ENCODE measurements at places on chromosomes 6 and 20.

GRCh38 chr20:37137547-37137946, 41.6 kb upstream of the RPN2 start:
- no peak for DNase-seq

- no peak for DNase-seq
Observed at GRCh38 chr6:42979523-42980177, 669 bp upstream of the PEX6 start.

- DNase-seq: no peak
Observed at GRCh38 chr6:148379481-148379880, 36.8 kb downstream of the SASH1 start.

- DNase-seq: no peak
Observed at GRCh38 chr6:56798163-56798562, 155.5 kb upstream of the DST start.

GRCh38 chr6:111551521-111552231, 54.0 kb downstream of the TRAF3IP2 start:
- DNase-seq: no peak

- DNase-seq: no peak
Observed at GRCh38 chr6:142376800-142377496, 75.1 kb downstream of the ADGRG6 start.

DNA sequence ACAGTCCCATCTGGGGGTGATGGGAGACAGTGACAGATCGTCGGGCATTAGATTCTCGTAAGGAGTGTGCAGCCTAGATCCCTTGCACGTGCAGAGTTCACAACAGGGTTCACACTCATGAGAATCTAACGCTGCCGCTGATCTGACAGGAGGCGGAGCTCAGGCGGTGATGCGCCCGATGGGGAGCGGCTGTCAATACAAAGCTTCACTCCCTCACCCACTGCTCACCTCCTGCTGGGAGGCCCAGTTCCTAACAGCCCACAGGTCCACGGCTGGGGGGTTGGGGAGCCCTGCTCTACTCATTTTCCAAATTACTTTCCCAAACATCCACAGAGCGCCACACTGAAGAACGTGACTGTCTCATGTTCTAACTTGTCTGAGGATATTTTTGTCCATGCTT, 25.3 kb downstream of the CTCFL start:
- no peak for DNase-seq

DNA sequence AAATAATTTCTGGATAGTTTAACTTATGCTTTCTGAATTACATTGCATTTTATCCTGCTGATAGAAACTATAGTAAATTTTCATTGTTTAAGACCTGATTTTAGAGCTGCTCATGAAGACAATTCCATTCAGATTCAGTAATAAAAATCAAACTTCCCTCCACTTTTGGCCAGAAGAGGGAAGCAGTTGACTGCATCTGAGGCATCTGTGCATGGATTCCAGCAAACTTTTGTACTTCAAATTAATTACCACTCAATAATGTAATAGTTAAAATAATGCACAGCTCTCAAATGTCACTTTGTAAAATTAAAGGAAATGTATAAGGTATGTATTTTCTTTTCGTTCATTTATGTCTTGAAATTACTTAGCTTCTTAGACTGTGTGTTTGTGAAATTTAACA, 64.2 kb upstream of the SLC35B3 start:
- no peak for DNase-seq

DNA sequence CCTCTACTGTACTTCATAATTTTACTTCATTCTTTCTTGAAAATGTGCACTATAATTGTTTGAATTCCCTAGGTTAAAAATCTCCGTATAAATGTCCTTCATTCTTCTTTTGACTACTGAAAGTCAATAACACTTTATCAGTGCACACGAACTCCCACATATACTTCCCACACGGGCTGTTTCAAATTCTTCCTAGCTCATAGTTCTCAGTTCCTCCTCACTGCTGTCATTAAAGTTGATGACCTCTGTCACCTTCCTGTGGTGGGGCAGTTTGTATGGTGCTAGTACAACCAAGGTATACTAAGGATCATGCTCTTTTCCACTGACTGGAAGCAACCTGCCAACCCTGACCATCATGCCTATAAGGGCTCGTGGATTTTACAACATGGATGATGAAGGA, 40.0 kb upstream of the CD2AP start:
- DNase-seq: no peak

DNA sequence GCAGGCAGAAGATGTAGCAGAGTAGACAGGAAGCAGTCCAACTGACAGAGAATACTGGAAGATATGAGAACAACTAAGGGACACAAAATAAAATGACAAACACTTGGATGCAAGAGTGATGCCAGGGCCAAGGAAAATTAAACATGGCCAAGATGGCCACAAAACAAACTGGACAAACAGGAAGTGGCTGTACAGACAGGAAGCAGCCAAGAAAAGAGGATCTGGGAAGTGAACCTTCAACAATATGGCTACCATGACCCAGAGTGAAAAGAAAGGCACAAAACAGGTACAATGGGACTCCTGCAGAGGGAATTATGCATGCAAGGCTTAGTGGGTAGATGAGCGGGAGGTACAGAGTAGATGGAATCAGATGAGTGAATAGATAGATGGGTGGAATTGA, 29.1 kb downstream of the HLA-DPB1 start:
- DNase-seq: no peak

DNA sequence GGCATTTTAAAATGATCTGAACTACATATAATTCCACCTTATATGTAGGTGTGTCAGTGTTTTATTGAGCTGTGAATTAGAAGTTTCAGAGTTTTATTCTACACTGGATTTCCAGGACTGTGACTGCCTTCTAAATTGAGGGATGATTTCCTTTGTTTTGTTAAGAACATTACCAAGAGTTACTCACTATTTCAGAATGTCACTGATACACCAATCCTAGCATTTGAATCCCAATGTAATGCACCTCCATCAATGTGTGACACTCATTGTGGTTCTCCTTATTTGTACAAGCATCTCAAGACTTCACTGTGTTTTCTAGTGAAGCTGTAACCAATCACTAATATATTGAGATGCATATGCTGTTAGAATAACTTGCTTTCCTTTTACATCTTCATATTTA, 86.8 kb downstream of the PLCB1 start:
- no peak for DNase-seq

DNA sequence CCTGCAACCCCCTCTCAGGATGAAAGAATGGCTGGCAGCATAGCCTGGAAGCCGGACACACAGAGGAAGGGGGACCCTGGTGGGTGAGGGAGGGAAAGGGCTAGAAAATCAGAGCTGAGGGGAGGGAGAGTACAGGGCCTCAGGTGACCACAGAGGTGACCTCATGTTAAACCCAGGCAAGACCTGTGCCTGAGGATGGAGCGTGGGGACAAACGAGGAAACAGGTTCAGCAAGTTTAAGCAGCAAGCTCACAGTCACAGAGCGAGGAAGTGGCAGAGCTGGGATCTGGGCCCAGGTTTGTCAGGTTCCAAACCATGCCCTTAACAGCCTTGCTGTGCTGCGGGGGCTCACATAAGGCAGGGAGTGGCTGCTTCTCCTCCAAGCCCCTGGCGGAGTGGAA, 4.0 kb upstream of the BPI start:
- DNase-seq: no peak

DNA sequence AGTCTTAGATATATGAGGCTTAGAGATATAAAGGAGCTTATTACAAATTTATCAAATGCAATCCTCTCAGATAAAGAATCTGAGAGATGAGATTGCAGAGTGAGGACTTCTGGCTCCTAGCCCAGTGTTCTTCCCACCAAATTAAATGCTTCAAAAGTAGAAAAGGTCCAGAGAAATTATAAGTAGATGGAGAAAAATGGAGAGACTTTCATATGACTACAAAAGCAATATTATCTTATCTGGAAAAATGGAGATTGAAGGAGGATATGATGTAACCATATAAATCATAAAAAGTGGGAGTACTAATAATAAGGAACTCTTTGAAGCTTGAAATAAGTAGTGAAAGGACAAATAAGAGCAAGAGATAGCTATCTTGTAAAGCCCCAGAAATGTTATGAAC, 2.8 kb downstream of the KCTD20 start:
- no peak for DNase-seq

- DNase-seq: no peak
Observed at GRCh38 chr6:68575765-68576439, 59.2 kb upstream of the ADGRB3 start.

DNA sequence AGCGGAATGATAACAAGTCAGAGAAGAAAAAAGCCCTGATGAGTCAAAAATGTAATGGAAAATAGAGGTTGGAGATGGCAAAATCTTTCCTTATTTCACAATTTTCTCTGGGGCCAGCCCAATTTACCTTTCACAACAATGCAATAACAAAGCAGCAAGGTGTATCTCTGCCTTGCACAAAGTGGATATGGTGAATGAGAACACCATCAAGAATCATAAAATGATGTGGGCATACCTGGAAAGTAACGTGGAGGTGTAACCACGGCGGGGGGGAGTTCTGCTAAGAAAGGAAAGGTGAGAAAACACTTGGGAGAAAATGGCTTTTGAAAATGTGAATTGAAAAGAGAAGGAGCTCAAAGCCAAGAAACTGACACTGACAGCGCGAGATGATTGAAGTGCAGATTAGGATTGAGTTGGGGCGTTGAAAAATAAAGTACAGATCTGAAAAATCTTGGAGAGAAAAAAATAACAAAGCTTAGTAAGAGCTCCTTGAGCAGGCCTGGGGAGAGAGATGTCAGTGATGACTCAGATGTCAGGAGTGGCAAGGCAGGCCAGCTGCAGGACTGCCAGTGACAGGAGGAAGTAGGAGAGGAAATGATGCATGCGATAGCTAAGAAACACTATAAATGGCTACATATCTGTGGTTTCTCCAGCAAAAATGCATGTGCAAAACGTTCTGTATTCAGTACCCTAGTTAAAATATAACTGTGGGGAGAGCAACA, 26.2 kb downstream of the ARHGAP18 start:
- DNase-seq: peak; percentile 53

DNA sequence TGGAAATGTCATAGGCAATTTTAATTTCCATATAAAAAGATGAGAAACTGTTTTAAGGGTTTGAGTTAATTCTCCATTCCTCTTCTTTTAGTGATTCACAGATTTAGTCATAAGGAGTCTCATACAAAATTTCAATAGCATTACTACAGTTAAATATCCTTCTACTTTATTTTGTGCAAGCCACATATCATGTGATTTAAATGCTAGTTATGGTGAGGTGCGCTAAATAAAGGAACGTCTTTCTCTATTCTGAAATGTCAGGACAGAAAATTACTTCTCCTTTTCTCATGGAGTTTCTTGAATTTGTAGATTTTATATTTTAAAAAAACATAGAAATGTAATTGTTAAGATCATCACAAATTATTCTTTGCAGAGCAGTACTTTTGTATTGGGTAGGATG, 50.0 kb upstream of the SUPT3H start:
- DNase-seq: no peak

DNA sequence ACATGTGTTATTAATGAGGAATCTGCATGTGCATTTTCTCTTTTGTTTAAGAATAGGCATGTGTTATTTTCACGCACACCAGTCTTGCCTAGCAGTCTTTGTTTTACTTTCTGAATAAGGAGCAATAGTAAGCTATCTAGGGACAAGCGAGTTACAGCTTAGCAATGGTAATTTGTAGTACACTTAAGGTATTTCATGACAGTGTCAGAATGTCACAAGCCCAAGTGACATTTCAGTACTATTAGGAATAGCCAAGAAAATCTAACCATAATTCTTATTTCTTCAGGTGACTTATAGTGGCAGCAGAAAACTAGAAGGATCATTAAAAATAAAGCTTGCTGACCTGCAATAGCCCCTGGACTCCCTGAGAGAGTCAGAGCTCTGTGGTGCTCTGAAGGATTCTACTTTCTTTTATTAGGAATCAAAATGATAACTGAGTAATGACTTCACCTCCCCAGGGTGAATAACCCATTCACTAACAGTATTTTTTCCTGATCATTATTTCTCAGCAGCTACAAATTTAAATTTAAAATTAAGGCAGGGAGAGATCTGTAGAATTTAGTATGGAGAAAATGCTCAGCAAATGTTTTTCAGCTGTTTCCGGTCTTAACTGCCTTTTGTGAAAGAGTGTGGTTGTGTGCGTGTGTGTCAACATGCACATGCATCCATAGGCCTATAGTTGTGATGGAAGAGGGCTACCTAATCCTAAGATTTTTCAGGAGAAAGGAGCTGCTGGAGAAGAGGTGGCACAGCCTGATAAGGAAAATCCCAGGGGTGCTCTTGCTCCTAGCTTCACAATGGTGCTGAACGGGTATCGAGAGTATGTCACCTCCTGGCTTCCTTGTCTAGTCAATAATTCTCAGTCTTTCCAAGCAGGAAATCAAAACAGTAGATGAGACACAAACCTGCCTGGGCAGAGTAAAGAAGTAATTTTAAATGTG, 90.0 kb upstream of the BEND3 start:
- no peak for DNase-seq

DNA sequence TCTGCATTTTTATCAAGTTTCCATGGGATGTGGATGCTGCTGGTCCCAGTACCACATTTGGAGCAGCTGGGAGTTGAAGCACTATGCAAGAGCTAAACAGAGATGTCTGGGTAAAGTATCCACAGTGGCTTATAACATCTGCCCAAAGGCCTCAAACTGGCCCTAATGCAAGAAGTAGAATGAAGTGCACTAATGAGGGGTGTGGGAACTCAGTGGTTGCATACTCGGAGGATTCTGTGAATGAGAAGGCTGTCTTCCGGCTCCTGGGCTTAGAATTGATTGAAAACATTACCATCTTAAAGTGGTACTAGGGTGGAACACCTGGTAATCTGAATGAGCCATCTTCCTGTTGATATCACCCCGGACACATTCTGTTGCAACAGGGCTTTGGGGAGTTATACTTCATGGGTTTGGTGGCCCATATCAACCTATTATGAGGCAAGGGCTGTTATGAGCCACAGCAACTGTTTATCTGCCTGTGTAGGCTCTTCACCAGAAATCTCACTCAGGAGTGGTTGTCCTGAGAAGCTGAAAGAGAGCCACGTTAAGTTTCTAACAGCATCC, 54.7 kb upstream of the SNRPB2 start:
- no peak for DNase-seq

DNA sequence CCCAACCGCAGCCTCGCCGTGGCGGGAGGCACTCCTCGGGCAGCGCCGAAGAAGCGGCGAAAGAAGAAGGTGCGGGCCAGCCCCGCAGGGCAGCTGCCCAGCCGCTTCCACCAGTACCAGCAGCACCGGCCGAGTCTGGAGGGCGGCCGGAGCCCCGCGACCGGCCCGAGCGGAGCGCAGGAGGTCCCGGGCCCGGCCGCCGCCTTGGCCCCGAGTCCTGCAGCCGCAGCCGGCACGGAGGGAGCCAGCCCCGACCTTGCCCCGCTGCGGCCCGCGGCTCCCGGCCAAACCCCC, 525 bp downstream of the PNRC1 start:
- DNase-seq: no peak

Measured in activated T-cell treated with anti-CD3 and anti-CD28 coated beads, Interleukin-2, amount 50 U/mL, for 24 hours (primary cell).